Fibroblast of villous mesenchyme (primary cell): ENCODE measurements at places on chromosomes 5 and 9. TPM values are rescaled to one million over a fixed set of nuclear protein-coding genes. Genes with fewer than 3 reads are reported as not detected.

Gene ENG
- 25.8 and 30.7 TPM in 2 replicates for total RNA-seq

Gene FOXD4
- total RNA-seq = under 0.01 and 0.43 TPM in 2 replicates

Gene KIF4B
- under 0.01 TPM in 1 of 2 replicates, not detected in the other for total RNA-seq

Gene SLC25A2
- under 0.01 and 0.64 TPM in 2 replicates for total RNA-seq

Gene C1QTNF3
- 0.86 and 1.9 TPM in 2 replicates for total RNA-seq

Gene GLDC
- total RNA-seq = 0.32 and 0.43 TPM in 2 replicates

Gene RNF183
- not detected in 2 replicates for total RNA-seq

Gene PROB1
- total RNA-seq = 3.9 and 4.3 TPM in 2 replicates

Gene C5orf58
- not detected in 2 replicates for total RNA-seq

Gene CAMK4
- total RNA-seq = 1.3 and 3.2 TPM in 2 replicates

Gene OR1Q1
- total RNA-seq = not detected in 2 replicates

Gene GALNT12
- total RNA-seq = 1.3 and 4.5 TPM in 2 replicates

Gene FBXL7
- 10.6 and 11.2 TPM in 2 replicates for total RNA-seq

Gene SLC6A3
- not detected in 2 replicates for total RNA-seq

Gene CWC27
- total RNA-seq = 13.2 and 16.0 TPM in 2 replicates

Gene FSTL4
- total RNA-seq = under 0.01 TPM in 1 of 2 replicates, not detected in the other

Gene SNCAIP
- 19.0 and 32.5 TPM in 2 replicates for total RNA-seq
